Muscle of back (tissue), 13 donors: ENCODE measurements at places on chromosomes 1 and 21.

DNA sequence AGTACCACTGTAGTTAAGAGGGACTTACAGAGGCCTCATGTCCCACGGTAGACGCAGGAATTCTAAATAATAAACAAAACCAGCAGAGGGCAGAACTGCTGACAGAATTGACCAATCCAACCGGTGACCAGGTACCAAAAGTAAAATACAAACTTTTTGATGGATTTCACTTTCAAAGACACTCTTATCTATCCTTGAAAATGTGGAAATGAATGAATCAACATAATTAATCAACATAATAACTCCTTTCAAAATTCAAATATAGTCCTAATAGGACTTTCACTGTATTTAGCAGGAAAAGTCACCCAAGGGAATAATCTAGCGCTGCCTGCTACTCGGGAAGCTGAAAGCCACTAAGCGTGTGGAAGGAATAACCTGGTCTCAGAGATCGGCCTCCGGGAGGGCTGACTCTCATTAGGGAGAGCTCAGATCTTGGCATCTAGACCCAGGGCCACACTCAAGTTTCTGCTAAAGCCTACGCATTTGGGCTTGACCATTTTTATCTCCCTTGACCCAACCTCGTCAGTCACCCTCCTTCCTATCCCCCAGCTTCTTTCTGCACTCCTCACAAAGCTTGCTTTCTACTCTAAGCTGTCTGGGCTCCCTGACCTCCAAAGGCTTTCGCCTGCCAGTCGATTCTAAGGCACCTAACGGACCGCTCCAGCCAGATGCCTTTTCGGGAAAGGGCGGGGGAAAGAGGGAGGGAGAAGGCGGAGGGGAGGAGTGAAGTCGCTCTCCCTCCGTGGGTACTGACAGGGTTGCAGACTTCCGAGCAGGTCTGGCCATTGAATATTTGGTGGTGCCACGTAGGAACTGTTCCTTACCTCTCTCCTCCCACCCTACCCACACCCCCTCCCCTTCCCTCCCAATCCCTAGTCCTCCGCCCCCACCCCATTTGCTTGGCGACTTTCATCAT lies 1.6 kb downstream of the COL11A1 start:
- DNase-seq = peak; percentile 33

GRCh38 chr1:161864577-161864976 lies 98.5 kb downstream of the ATF6 start:
- DNase-seq = peak; percentile 74

DNA sequence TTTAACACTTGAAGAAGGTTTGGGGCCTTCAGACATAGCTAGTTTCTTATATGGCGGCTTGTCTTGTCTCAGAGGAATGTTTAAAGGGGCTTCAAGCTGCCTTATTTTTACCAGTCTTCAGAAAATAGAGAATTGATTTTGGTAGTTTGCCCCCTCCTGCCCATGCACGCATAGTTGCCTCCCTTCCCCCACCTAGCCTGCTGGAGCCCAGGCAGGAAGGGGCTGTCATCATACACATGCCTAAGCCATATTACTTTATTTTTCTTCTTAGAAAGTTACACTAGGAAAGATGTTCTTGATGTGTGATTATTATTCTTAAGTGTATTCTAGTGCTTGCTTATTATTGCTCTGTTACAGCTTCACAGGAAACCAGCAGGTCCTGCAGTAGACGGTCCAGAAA lies 18.3 kb downstream of the PBX1 start:
- DNase-seq = no peak

GRCh38 chr21:42685036-42685435 lies 31.6 kb downstream of the PDE9A start:
- no peak for DNase-seq

DNA sequence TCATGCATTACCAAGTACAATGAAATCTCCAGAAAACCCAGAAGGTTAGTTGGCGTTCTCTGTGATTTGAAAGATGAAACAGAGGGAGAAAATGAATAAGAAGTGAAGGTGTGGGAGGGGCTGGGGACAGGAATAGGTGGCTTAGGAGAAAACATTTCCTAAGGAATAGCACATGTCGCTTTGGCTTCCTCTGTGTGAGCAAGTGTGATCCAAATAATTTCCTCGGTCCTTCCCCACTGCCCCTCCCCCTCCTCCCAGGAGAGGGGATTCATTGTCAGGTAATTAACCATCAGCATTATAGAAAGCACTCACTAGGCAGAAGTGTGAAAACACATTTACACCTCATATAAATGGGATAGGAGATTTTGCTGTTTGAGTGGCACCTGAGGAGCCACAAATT lies 105.5 kb downstream of the NUF2 start:
- no peak for DNase-seq

DNA sequence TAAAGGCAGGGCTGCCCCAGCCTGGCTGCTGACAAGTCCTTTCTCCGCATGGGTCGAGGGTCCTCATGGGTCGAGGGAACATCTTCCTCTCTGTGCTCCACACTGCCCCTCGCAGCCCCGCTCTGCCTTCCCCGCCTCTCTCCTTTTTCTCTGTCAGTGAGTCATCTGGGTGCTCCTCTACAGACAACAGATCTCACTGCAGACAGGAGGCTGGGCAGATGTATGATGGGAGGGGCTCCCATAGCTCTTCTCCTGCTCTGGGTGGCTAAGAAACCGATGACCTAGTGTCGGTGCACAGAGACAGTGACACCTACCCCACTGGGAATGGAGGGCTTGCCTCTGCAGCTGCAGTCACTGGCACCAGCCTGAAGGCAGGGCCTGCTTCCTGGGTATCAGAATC lies 5.5 kb downstream of the KCNA10 start:
- DNase-seq = no peak

DNA sequence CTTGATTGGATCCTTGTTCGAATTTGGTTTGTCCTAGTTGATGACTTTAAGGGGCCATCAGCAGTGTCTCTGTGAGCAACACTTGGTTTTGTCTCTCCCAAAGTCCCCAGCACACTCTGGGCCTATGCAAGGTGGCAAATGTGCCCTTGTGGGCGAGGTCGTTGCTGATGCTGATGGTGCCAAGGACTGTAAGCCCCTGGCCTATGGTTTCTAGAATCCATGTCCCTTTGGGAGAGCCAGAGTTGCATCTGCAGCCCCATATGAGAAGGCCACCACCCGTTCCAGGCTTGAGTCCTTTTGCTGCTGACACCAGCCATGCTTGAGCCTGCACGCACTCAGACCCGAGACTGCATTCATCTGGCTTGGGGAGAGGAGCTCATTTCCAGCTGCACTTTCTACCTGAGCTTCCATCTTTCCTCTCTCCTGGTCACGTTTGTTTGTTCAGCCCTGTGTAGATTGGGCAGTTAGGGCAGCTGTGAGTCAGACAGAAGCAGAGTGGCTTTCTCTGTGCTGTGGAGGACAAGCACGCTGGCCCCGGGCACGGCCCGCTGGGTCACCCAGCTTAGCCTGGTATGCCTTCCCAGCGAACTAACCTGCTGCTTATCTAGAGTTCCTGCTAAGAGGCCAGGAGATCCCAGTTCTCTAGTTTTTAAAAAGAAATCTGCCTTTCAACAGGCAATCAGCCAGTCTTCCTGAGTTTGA lies 52.1 kb upstream of the CSF3R start:
- no peak for DNase-seq
